ENCODE measurements at places on chromosomes 2 and 18.

GRCh38 chr18:47247416-47248114, 3.9 kb downstream of the SKOR2 start:
- no peak for DNase-seq

GRCh38 chr2:14907014-14907612, 274.6 kb downstream of the LRATD1 start:
- no peak for DNase-seq

DNA sequence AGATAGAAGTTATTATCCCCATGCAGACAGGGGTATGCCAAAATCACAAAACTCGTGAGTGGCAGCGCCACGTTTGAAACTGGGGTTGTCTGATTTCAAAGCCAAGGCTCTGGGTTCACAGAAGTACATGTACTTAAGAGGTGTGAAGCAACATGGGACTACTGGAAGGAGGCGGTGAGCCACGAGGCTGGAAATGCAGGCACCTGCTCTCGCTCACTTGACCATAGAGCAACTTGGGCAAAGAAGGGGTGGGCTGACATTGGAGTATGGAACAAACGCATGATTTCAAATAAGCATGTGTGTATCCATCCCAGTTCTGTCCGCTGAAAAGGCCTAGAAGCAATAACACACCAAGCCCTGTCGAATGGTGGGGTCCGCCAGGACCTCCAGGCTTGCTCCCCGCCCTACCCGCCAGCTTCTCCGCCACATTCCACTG, 593 bp upstream of the ACTR2 start:
- no peak for DNase-seq

GRCh38 chr2:32532961-32533360, 94.9 kb upstream of the TTC27 start:
- no peak for DNase-seq

GRCh38 chr2:173851141-173851641, 114.0 kb downstream of the SP3 start:
- DNase-seq, result no peak

All from stimulated activated CD4-positive, alpha-beta T cell treated with anti-CD3 and anti-CD28 coated beads, Interleukin-4, amount 100 ng/mL, for 48 hours (primary cell).